ENCODE measurements at places on chromosomes 1 and 21. TPM values are rescaled to one million over a fixed set of nuclear protein-coding genes. Genes with fewer than 3 reads are reported as not detected.

Gene PLA2G2F
- not detected for polyA plus RNA-seq

Gene BSND
- polyA plus RNA-seq, result 0.08 TPM

DNA sequence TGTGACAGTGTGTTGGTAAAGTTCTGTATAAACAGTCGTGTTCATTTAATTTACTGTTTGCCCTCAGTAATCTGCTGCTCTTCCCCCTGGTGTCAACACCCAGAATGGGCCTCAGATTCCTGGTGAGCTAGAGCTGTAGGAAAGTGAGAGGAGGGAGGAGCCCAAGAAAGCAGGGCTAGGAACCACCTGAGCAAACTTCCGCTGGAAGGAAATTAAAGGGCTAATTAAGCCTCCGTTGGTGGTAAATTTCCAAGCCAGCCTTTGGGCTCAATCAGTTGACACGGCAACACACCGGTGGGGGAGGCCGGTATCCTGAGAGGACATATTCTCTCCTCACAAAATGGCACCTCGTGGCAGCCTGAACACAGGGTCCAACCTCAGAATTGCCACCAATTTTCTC is 32.9 kb downstream of the RAB3B start:
- no peak for DNase-seq

GRCh38 chr1:162305969-162306368 is 70.7 kb downstream of the SPATA46 start:
- DNase-seq, result no peak

GRCh38 chr1:3746389-3746829 is 5.8 kb upstream of the CCDC27 start:
- peak; percentile 18 for DNase-seq

DNA sequence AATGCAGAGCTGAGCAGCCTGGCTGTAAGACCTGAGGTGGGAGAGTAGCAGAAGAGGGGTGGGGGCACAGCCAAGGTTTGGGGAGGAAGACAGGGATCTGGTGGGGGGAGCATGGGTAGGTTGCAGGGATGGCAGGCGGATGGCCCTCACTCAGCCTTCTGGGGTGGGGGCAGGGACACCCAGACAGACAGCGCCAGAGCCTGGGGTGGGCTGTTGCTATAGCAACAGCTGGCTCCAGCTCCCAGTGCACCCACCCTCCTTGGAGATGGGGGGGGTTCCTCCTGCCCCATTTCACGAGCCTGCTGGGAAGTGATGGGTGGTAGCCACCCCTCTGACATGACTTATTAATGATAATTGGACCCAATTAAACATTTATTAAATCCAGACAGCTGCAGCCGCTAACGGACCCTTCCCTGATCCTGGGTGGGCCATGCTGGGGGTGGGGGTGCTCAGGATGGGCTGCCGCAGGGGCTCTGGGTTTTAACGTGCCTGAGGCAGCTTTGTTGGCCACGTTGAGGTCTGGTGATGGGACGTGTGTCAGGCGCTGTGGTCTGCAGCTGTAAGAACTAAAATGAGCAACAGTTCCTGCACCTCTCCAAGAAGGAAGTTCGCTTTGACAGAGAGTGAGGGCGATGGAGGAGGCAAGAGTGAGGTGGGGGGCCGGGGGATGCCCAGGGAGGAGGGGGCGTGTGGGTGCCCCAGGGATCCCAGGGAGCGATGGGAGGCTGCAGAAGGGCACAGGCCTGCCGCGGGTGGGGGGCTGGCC is 19.4 kb downstream of the AGRN start:
- peak; percentile 45 for DNase-seq

Gene GPR37L1
- polyA plus RNA-seq, result 32.7 TPM

Gene HSD3B1
- not detected for polyA plus RNA-seq

DNA sequence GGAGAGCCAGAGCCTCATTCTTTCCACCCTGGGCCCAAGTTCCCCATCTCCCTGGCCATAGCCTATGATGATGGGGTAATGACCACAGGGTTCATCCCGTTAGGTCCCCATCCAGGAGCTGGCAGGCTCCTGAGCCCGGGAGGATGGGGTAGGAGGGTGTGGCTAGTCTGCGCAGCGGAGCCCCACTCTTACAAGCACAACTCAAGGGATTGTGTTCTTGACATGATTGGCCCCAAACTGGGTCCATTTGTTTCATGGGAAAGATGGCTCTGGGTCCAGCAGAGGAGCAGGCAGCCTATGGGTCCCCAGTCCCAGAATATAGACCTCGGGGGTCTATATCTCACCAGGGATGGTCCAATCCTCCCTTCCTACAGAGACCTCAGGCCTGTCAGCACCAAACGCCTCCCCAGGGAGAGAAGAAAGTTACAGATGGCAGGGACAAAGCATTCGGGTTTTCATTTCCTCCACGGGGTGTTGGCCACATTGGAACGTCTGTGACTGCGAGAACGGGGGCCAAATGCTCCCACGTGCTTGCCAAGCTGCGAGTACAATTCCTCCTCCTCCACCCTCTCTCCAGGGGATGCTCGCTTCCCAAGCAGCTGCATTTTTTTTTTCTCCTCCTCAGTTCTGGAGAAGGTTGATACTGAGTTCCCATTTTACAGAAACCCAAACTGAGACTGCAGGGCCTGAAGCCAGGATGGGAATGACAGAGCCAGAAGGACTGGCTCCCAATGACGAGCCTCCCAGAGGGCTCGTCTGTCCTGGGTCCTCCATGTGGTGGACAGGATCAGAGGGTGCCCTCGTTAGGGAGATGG is 71.0 kb downstream of the DHRS3 start:
- DNase-seq, result no peak

DNA sequence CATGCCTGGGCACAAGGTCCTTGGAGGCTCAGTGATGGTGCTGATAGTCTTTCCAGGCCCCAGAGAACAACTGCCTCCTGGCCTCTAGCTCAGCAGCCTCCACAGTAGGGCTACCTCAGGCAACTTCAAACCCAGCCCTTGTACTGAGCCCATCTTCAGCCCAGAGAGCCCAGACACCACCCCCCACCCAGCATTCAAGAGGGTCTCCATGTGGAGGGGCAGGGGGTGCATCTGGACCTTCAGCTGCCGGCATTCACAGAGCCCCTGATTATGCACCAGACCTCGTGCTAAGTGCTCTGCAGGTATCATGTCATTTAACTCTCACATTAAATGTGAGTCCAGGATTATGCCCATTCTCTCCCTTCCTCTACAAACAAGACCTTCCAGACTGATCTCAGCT is 197.0 kb upstream of the ZC3H12A start:
- DNase-seq, result no peak

Gene ZNF683
- polyA plus RNA-seq, result not detected

Gene PLA2G2D
- not detected for polyA plus RNA-seq

- no peak for DNase-seq
Measured at GRCh38 chr21:25572861-25573310, 34.4 kb downstream of the MRPL39 start.
